ENCODE measurements at places on chromosomes 12 and 14. TPM values are rescaled to one million over a fixed set of nuclear protein-coding genes. Genes with fewer than 3 reads are reported as not detected.

Gene GPR132
- total RNA-seq: not detected

Gene PPP1R36
- 0.87 TPM for total RNA-seq

Gene OTUB2
- total RNA-seq: 1.2 TPM

Gene TMEM30B
- 2.4 TPM for total RNA-seq

Gene CACNA2D4
- total RNA-seq: 0.06 TPM

Gene CACNB3
- total RNA-seq: 20.7 TPM

Measured in aortic smooth muscle cell (primary cell).